ENCODE measurements at places on chromosomes 1 and 21.

GRCh38 chr1:182397653-182398393, 2.6 kb downstream of the TEDDM1 start:
- no peak for DNase-seq

GRCh38 chr1:2233997-2234761, 6.1 kb downstream of the SKI start:
- no peak for DNase-seq

DNA sequence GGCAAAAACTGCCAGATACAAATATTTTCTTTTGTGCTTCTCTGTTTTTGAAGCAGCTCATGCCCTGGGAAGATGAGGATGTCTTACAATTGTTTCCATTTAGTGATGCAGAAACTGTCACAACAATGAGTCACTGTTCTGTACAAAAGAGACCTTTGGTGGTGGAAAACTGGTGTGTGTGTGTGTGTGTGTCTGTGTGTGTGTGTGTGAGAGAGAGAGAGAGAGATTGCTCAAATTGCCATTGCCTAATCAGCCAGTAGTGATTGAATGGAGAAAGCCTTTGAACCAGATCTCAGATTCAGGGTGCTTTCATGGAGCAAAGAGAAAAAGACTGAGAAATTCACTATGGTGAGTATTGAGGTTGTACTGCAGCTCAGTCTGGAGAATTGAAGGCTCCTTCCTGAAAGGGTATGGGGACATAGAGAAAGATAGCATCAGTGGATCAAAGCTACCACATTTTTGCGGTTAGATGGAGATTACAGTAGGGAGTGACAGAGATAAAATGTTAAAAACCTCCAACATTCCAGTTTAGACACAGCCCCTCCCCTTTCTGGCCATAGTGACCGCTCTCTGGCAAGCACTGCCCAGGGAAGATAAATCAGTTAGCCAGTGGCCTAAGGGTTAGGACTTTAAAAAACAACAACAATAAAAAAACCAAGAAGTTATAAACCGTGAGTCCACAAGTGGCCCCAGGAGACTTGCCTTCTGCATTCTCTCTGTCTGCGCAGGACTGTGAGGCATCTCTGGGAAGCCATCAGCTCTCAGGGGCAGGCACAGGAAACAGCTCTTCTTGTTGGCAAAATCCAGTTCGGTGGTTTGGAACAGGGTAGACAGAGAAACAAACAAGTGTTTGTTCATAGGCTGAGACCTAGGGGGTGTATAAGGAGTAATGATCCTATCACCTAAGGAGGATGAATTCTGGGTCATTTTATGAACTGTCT, 406.5 kb downstream of the DUSP10 start:
- DNase-seq, result no peak

DNA sequence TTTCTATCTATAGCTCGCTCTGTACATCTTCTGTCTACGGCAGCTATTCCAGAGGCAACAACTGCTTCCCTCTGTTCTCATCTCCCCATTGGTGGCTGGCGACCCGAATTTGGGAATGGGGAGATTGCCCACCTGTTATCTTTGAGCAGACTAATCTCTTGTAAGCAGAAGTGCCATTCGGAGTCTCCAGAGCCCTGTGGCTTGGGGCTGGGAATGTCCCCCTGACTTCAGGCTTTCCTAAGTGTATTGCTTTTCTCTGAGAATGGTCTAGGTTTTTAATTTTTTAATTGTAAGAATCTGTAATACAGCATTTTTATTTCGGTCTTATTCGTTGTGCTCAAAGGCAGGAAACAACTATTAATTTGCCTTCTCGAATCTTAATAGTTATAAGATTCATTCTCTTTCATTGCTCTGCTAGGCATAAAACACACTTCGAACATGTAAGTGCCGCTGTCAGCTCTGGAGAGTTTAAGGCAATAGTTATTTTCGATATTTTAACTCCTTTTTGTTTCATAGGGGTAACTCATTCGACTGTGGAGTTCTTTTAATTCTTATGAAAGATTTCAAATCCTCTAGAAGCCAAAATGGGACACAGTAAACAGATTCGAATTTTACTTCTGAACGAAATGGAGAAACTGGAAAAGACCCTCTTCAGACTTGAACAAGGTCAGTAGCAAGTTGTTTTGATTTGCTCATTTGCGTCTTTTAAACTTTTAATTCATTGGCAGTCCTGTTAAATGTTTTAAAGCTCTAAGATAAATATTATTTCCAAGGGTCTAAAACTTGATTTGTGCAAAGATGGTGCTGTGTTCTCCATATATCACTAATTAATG, 514 bp downstream of the AGL start:
- no peak for DNase-seq

DNA sequence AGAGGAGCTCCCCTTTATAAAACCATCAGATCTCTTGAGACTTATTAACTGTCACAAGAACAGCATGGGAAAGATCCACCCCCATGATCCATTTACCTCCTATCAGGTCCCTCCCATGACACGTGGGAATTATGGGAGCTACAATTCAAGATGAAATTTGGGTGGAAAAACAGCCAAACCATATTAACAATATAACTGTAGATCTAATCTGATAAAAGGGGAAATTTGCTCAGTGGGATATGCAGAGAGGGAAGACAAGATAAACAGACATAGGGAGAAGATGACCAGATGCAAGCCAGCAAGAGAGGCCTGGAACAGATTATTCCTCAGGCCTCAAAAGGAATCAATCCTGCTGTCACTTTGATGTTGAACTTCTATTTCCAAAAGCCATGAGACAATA, 841.5 kb downstream of the LRRIQ3 start:
- DNase-seq, result no peak

- no peak for DNase-seq
Observed at GRCh38 chr1:153434746-153435455, 18.6 kb downstream of the S100A7A start.

- DNase-seq, result no peak
Observed at GRCh38 chr1:24827379-24828135, 82.3 kb downstream of the CLIC4 start.

GRCh38 chr1:205309741-205310140, 11.8 kb downstream of the NUAK2 start:
- no peak for DNase-seq

- DNase-seq, result no peak
Observed at GRCh38 chr1:94562519-94563260, 21.1 kb upstream of the F3 start.

- DNase-seq, result no peak
Observed at GRCh38 chr1:117970252-117970651, 40.7 kb downstream of the WDR3 start.

DNA sequence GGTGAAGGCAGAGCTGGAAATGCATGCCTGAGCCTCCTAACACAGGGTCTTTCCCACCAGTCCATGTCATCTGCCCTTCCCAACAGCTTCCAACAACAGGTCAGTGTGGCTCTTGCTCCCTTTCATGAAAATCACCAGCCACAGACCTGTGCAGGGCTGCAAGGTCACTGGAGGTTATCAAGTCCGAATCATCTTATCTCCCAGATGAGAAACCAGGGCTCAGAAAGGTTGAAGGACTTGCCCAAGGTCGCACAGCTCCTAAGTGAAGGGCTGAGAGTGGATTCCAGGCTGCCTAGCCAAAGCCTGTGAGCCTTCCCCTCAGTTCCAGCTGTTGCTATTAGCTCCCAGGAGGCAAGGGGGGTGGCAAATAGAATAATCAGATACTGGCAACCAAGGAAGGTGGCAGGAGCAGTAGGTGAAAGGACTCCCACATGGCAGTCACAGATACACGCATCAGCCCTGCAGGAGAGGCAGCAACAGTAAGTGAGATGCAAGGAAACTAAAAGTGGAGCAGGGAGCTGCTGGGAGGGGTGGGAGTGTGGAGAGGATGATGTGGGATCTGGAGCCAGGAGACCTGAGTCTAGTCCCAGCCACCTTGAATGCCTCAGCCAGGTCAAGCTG, 74.2 kb downstream of the SSBP3 start:
- DNase-seq, result no peak

GRCh38 chr1:206005234-206005633, 2.0 kb upstream of the RAB7B start:
- no peak for DNase-seq

GRCh38 chr1:21629971-21630370, 39.2 kb downstream of the RAP1GAP start:
- DNase-seq, result no peak

GRCh38 chr21:42252778-42253340, 33.9 kb downstream of the ABCG1 start:
- DNase-seq, result no peak

- DNase-seq, result no peak
Observed at GRCh38 chr1:22750685-22751051, 40.0 kb downstream of the EPHB2 start.

- no peak for DNase-seq
Observed at GRCh38 chr1:231899713-231900435, 273.3 kb downstream of the DISC1 start.

GRCh38 chr21:45303091-45303615, 15.5 kb upstream of the POFUT2 start:
- DNase-seq, result no peak

GRCh38 chr1:16253332-16253922, 16.4 kb upstream of the CPLANE2 start:
- no peak for DNase-seq

- DNase-seq, result no peak
Observed at GRCh38 chr1:179129702-179130473, 48.0 kb downstream of the TOR3A start.

GRCh38 chr1:239174880-239175279, 211.5 kb upstream of the CHRM3 start:
- DNase-seq, result no peak

GRCh38 chr1:6028042-6028850, 17.4 kb upstream of the KCNAB2 start:
- no peak for DNase-seq

All from D721Med (cell line).